ENCODE measurements at places on chromosomes 2 and 18.
A peak's percentile ranks its signal among the peaks of the same experiment; 100 is the strongest.

DNA sequence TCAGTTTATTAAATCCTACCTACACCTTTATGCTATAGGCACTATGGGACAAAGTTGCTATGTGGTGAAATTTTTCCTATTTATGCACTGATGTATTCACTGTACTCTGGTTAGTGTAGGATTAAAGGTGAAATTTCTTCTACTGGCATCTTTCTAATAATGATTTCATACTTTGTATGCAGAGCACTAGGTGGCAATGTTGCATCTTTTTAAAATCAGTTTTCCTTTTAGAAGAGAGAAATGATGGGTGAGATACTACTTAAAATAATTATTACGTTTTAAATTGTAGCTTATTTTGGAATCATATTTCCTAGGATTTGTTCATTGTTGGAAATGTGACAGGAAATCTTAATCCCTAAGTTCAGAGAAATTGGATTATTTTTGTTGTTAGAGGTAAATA is 150.9 kb downstream of the CD8B2 start:
- no peak for DNase-seq

DNA sequence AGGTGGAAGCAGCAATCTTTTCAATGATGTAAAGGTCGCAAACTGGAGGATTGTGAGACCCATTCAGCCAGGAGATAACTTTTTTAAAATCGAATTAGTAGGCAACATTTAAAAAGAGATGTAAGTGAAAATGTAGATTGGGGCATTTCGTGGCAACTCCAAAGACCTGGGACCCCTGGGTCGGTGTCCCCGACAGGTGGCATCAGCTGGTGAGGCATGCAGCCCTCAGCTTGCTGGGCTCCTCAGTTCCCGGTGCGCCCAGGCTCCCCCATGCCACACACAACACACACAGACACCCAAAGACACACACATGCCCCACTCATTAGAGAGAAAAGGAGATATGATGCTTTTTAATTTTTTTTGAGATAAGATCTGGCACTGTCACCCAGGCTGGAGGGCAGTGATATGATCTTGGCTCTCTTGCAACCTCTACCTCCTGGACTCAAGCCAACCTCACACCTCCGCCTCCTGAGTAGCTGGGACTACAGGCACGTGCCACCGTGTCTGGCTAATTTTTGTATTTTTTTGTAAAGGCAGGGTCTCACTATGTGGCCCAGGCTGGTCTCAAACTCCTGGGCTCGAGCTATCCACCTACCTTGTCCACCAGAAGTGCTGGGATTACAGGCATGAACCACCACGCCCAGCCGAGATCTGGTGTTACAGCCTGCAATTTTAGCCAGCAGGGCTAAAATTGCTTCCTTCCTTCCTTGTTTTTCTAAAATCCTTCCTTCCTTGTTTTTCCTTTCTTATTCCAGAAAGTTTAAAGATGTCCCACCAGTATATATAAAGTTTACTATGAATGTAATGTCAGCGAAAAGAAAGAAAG is 122.6 kb upstream of the EPAS1 start:
- no peak for DNase-seq

GRCh38 chr2:204479557-204479956 is 65.7 kb upstream of the PARD3B start:
- no peak for DNase-seq

DNA sequence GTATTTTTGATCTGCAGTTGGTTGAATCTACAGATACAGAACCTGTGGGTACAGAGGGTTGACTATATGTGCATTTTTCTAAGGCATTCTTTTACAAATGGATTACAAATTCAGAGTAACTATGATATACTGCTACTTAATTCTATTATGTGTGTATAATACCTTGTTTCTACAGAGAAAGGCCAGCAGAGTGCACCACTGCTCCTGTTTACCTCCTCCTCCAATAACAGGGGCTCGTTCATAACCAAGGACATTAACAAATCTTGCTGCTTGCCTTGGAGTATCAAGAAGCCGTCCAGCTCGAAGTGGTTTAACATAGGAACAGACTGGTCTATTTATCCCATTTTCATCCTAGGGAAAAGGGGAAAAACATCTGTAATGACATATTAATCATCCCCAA is 16.4 kb downstream of the CEP76 start:
- no peak for DNase-seq

GRCh38 chr18:38243291-38243690 is 677.7 kb upstream of the CELF4 start:
- DNase-seq, result no peak

- DNase-seq, result no peak
Measured at GRCh38 chr2:15527074-15527739, 33.9 kb downstream of the NBAS start.

GRCh38 chr2:237935740-237936452 is 30.9 kb upstream of the UBE2F start:
- no peak for DNase-seq

GRCh38 chr2:109175350-109175678 is 46.3 kb downstream of the SH3RF3 start:
- no peak for DNase-seq

- no peak for DNase-seq
Measured at GRCh38 chr2:168499500-168499899, 43.4 kb downstream of the CERS6 start.

GRCh38 chr2:9961013-9961412 is 9.5 kb downstream of the GRHL1 start:
- DNase-seq, result no peak

GRCh38 chr2:197238043-197238365 is 72.6 kb downstream of the ANKRD44 start:
- no peak for DNase-seq

- peak; percentile 26 for DNase-seq
Measured at GRCh38 chr18:63342206-63342605, 22.6 kb upstream of the BCL2 start.

- DNase-seq, result no peak
Measured at GRCh38 chr18:80181642-80182461, 65.5 kb downstream of the PARD6G start.

GRCh38 chr2:36886664-36887063 is 79.7 kb downstream of the STRN start:
- DNase-seq, result no peak

GRCh38 chr2:212186166-212186565 is 352.4 kb downstream of the ERBB4 start:
- no peak for DNase-seq

GRCh38 chr2:6845312-6845711 is 20.4 kb downstream of the CMPK2 start:
- no peak for DNase-seq

DNA sequence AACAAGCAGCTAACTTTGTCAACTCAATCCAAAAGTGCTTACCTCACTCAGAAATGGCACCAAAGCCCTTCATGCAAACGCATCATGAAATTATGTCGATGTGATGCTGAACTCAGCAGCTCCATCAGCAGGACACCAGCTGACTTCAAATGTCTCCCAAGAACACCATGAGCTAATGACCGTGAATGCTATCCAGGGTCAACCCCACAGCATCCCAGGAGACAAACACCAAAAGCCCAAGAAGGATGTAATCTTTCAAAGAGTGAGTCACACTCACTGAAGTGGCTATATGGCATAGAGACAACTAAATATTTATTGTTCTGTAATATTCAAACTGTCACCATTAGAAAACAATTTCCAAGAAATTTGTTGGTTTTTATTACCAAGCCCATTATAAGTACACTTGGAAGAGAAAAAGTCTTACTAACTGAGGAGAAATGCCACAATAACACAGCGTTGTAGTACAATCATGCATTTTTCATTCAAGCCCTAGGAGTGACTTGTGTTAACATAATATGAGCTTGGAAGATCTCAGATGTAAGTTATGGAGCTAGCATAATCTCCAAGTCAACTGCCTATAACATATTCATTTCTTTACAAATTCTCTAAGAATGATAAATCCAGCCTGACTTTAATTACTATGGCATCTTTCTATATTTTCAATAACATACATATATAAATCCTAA is 165.0 kb upstream of the CCDC68 start:
- DNase-seq, result no peak

DNA sequence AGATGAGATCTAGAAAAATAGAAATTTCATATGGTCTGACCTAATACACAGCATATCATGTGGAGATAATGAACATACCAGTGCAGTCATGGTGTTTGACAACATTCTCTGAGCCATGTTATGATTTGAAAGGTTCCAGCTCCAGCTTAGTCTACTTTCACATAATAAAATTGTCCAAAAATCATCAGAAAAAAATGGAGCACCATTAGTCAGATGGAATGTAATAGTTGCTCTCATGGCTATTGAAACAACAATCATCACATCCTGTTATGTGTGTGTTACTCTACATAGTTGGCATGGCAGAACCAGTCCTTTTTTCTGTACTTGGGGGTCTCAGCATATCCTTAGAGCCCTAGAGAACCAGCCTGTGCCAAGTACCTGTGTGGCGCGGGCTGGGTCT is 678.9 kb upstream of the FANCL start:
- DNase-seq, result no peak

GRCh38 chr2:112141626-112142007 is 3.4 kb downstream of the FBLN7 start:
- DNase-seq, result no peak

GRCh38 chr2:159185401-159186130 is 100.9 kb downstream of the WDSUB1 start:
- DNase-seq, result no peak

DNA sequence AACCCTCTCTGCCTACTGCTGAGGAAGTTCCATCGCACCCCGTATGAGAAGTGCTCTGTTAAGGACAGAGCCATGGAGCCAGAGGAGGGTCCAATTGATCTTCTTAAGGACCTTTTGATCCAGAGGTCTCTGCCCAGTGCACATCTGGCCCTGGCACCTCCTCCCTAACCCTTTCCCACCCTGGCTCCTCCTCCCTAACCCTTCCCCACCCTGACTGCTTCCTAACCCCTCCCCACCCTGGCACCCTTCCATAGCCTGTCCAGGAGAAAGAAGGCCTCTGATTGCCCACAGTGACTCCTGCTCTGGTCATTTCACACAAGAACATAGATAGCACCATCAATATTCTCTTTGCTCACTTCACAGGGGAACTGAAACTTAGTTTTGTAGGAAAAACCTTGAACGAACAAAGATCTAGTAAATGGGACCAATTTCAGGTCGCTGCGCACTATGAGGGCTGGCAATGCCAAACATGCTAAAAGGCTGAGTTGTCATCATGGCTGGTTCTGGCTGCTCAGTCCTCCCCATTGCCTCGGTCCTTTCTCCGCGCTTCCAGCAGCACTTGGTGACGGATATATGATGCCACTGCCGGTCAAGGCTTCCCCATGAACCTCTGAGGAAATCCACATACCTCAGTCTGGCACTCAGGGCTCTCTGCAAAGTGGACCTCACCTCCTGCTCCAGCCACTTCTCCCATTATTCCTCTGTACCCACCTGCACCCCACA is 49.2 kb downstream of the PKDCC start:
- DNase-seq, result no peak

GRCh38 chr2:177352441-177353186 is 40.0 kb upstream of the AGPS start:
- DNase-seq, result no peak

Data from activated gamma-delta T cell treated with Interleukin-2 at 50 U/mL for 16 hours (primary cell).